ENCODE measurements at places on chromosomes 7 and 10. TPM values are rescaled to one million over a fixed set of nuclear protein-coding genes. Genes with fewer than 3 reads are reported as not detected.

DNA sequence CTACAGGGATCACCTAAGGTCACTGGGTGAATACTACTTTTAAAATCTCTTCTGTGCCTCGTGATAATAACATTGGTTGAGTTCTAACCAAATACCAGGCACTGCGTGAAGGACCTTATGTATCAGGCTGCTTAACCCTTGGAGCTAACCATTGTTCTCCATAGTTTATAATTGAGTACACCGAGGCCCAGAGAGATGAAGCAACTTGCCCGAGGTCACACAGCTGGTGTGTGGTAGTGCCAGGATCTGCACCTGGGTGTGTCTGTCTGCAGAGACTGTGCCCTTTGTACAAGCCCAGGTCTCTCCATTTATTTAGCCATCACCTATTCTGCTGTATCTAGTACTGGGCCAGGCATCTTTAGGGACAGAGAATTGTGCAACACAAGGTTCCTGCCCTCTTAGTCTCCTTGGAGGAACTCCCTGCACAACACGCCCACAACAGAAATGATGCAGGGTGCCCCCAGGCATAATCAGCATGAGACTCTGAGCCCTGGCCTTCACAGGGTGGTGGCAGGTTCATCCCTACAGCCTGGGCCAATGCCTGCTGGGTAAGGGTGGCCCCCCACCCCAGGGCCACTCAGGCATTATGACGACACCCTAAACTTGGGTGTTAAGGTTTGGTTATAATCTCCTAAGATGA, 31.5 kb downstream of the UNC5B start:
- DNase-seq: no peak
- no peaks in the 10 kb centered on the region for H3K4me1 ChIP-seq
- no peaks in the 10 kb centered on the region for H3K27me3 ChIP-seq
- no peak overlapping the region for H3K27ac ChIP-seq
- no peaks in the 10 kb centered on the region for H3K36me3 ChIP-seq

DNA sequence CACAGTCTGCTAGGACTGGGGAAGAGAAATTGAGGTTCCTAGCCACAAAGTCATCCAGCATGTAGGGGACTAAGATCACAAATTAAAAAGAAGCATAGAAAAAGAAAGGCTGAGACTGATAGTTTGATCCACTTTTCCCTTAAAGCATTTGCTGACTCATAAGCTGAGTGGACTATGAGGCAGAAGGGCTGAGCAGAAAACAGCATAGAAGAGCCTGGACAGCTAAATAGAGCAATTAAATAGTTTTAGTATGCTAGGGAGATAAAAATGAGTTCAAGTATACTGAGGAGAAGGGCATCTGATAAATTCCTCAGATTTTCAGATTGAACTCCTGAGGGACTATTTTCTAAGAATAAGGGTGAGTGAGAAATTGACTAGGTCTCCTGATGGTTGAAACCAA, 155.9 kb upstream of the EGR2 start:
- DNase-seq: no peak
- H3K4me1 ChIP-seq: no peaks in the 10 kb centered on the region
- no peaks in the 10 kb centered on the region for H3K36me3 ChIP-seq

GRCh38 chr10:107163076-107163855, 1.2 kb downstream of the SORCS1 start:
- H3K36me3 ChIP-seq: peaks cover 2% of the 10 kb centered on the region
- no peak for DNase-seq
- no peak overlapping the region for H3K4me3 ChIP-seq
- H3K27me3 ChIP-seq: peaks cover 42% of the 10 kb centered on the region
- no peak overlapping the region for H3K27ac ChIP-seq

DNA sequence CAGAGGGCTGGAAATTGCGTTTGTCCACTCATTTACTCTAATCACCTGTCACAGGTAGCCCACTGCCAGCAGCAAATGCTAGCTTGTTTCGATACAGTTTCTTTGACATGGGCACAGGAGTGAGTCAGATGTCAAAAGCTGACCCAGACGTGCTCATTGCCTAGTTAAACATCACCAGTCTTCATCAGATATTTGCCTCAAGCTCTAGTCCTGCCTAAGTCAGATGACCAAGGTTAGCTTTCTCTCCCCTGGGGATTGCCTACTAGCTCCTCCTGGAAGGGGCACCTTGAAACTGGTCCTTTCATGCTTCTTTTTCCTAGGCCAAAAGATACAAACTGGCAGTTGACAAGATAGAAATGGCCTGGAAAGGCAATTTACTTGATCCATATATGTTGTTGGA, 35.2 kb downstream of the GPAM start:
- no peak overlapping the region for H3K4me3 ChIP-seq
- H3K27ac ChIP-seq: no peak overlapping the region
- peaks cover 6% of the 10 kb centered on the region for H3K36me3 ChIP-seq
- H3K4me1 ChIP-seq: no peaks in the 10 kb centered on the region

- H3K27me3 ChIP-seq: no peaks in the 10 kb centered on the region
- no peak for DNase-seq
- H3K36me3 ChIP-seq: no peaks in the 10 kb centered on the region
- no peak overlapping the region for H3K27ac ChIP-seq
- H3K4me3 ChIP-seq: no peak overlapping the region
Observed at GRCh38 chr10:59027975-59028655, 148.3 kb upstream of the PHYHIPL start.

DNA sequence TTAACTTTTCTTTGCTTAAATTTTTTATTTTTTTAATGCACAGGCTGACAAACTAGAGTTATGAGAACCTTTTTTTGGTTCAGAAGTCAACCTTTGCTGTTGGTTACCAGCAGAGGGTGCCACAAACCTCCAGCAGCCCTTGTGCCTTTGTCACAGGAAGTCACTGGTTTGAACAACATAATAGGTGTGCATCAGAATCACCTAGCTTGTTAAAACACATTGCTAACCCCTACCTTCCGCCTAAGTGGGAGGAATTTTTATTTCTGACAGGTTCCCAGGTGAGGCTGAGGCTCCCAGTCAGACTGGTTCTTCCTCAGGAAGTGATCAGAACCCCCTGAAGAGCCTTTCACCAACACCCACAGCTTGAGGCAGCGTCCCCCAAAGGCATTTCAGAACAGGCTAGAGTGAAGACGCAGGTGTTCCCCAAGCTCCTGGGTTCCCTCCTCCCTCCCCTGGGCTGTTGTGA, 22.6 kb upstream of the VDAC2 start:
- no peaks in the 10 kb centered on the region for H3K27me3 ChIP-seq
- peaks cover 8% of the 10 kb centered on the region for H3K4me1 ChIP-seq
- peak; percentile 82 for DNase-seq

- H3K27me3 ChIP-seq: no peaks in the 10 kb centered on the region
- no peak for DNase-seq
- H3K4me1 ChIP-seq: no peaks in the 10 kb centered on the region
- no peak overlapping the region for H3K27ac ChIP-seq
- no peaks in the 10 kb centered on the region for H3K36me3 ChIP-seq
Observed at GRCh38 chr7:49669692-49670260, 103.7 kb upstream of the VWC2 start.

- no peaks in the 10 kb centered on the region for H3K27me3 ChIP-seq
- H3K4me1 ChIP-seq: peaks cover 75% of the 10 kb centered on the region
- no peak overlapping the region for H3K4me3 ChIP-seq
- H3K27ac ChIP-seq: no peak overlapping the region
Observed at GRCh38 chr10:33248638-33249037, 85.8 kb downstream of the NRP1 start.

DNA sequence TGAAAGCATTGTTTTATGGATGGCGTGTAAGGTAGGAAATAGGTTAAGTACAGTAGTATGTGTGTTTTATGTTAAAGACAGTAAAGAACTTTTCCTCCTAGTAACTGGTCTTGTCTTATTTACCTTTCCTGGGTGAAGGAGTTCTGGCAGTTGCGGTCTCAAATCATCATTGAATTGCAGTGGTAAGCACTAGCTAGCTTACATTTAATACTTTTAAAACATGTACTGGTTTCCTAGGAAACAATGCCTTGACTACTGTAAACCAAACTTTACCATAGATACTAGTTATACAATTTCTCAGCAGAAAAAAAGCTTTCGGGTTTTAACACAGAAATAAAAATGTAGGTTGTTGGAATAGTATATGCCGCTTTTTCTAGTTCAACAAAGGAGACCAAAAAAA, 37.7 kb downstream of the PRKG1 start:
- H3K4me3 ChIP-seq: no peak overlapping the region
- no peaks in the 10 kb centered on the region for H3K4me1 ChIP-seq
- no peak for DNase-seq
- no peaks in the 10 kb centered on the region for H3K36me3 ChIP-seq
- H3K27ac ChIP-seq: no peak overlapping the region

ANLN gene
- 64.8 TPM for total RNA-seq

ZMIZ2 gene
- 83.1 TPM for total RNA-seq

SFRP5 gene
- total RNA-seq: not detected

SPDYE2 gene
- total RNA-seq: not detected

HKDC1 gene
- total RNA-seq: 1.6 TPM
